ENCODE measurements at places on chromosomes 5 and 9. TPM values are rescaled to one million over a fixed set of nuclear protein-coding genes. Genes with fewer than 3 reads are reported as not detected.

Gene RMI1
- 12.1 TPM for total RNA-seq

Gene FYB1
- total RNA-seq, result 17.9 TPM

Gene PLGRKT
- total RNA-seq, result 23.5 TPM

Gene PLPPR1
- total RNA-seq, result not detected

Gene RAI14
- total RNA-seq, result 55.0 TPM

Gene PCDHB7
- total RNA-seq, result 2.4 TPM

Gene NRG2
- total RNA-seq, result 13.9 TPM

Gene CDH6
- total RNA-seq, result 3.4 TPM

Gene ANKRD20A1
- total RNA-seq, result 4.4 TPM

Gene IL4
- total RNA-seq, result not detected

Gene CARTPT
- total RNA-seq, result not detected

Gene NSG2
- not detected for total RNA-seq

Gene NDUFA8
- total RNA-seq, result 38.1 TPM

Gene PCDHB8
- total RNA-seq, result 1.7 TPM

Gene SEMA4D
- total RNA-seq, result 54.3 TPM

Gene IL17B
- total RNA-seq, result not detected

Gene FBP2
- 0.29 TPM for total RNA-seq

Gene MSMP
- not detected for total RNA-seq

Gene PPP2CA
- total RNA-seq, result 110 TPM

Gene ADGRD2
- 0.29 TPM for total RNA-seq

All from ureter (tissue), 1 donor.